ENCODE measurements at places on chromosomes 7 and 10.

GRCh38 chr7:1418505-1419309 is 40.6 kb downstream of the MICALL2 start:
- DNase-seq, result no peak

- DNase-seq, result no peak
Observed at GRCh38 chr10:71575451-71575850, 144.1 kb downstream of the C10orf105 start.

DNA sequence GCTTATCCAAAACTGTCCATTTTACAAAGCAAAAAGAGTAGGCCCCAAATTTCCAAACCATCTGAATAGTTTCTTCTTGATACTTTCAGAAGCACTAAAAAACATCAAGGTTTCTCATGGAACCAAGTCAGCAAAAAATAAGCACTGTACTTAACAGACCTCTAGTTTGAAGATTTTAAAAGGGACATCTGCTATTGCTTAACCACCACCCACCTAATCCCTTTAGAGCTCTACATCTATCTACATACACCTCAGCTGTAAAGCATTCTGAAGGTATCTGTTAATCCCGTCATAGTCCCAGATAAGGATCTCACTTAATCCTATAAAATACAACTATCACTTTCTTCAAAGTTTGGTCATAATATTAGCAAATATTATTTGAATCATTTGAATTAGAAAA is 72.3 kb downstream of the HIBADH start:
- DNase-seq, result no peak

DNA sequence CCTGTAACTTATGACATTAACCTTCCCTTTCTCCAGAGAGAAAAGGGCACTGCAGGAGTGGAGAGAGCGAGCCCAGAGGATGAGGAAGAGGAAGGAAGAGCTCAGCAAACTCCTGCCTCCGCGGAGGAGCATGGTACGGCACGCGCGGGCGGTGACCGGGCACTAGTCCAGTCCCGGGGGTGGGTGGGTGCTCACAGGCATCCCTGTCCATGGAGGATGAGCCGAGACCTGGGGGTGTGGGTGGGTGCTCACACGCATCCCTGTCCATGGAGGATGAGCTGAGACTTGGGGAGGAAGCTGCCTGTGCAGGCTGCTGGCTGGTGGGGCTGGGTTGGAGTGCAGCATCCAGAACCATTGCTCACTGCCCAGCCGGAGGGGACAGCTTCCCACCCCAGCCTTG is 23.8 kb downstream of the LRRC27 start:
- DNase-seq, result no peak

DNA sequence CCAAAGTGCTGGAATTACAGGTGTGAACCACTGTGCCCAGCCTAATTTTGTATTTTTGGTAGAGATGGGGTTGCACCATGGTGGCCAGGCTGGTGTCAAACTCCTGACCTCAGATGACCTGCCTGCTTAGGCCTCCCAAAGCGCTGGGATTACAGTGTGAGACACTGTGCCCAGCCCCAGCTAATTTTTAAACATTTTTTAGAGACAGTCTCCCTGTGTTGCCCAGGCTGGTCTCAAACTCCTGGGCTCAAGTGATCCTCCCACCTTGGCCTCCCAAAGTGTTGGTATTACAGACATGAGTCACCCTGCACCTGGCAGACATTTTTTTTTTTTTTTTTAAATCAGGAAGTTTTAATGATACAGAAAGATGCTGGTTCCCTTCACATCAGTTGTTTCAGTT is 15.5 kb downstream of the DENND10 start:
- no peak for DNase-seq

DNA sequence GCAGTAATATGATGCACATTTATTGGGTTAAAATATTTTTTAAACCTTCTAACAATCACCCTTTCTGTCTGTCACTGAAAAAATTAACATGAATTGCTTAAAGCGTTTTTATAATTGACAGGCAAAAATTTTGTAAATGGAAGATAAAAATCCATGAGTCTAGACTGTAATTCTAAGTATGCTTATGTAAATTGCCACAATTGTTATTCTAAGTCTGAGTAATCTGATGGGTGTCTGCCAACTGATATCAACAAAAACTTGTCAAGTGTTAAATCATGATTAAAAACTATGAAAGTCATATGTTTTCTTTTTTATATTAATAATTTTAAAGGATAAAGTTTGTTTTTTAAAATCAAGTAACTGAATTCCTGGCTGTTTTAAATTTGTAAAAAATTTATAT is 208.2 kb downstream of the CDK14 start:
- no peak for DNase-seq

DNA sequence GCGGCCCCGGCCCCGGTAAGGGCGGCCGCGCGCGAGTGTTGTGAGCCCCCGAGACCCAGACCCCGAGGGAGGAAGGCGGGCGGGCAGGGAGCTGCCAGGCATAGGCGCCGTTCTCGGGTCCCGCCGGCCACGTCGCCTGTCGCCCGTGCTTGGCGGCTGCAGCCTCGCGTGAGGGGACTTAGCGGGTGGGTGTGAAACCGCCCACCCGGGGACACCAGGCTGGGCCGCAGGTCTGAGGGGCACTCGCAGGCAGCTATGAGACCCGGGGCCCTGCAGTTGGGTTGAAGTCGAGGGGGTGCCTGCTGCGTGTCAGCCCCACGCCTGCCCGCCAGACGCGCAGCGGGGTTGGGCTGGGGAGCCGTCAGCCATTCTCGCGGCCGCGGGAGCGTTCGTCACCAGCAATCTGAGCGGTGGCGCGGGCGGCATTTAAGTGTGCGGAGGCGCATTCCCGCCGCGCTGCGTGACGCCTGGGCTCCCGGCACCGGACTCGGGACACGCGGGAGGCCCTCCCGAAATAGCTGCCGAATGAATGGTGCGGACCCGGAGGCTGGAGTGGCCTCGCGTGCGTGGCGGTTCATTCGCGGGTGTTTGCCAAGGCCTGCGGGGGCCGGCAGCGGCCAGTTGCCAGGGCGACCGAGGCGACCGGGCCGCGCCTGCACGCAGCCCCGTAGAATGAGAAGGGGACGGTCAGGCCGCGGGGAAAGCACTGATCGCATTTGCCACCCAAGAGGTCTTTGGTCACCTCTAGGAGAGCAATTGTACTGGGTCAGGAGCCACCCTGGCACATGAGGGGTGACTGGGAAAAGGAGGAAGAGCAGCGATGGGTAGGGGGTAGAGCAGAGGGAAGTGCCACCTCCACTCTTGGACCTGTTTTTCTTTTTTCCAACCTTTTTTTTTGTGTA is 750 bp downstream of the ZNF398 start:
- peak; percentile 63 for DNase-seq

DNA sequence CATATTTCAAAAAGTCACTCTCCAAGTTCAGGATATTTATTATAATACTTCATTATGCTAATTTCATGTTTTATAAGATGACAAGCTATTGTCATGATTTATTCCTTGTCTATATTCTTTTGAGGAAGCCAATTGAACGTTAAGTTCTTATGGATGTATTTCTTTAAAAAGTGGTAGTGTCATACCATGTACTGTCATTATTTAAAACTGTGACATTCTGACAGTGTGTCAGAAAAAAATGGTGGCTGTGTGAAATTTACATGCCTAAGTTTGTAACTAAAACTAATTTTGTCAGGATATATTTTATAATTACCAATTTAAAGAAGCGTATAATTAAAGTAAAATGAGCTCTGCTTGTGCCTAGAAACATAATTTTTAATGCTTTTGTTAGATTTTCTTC is 158.9 kb upstream of the HDAC9 start:
- no peak for DNase-seq

DNA sequence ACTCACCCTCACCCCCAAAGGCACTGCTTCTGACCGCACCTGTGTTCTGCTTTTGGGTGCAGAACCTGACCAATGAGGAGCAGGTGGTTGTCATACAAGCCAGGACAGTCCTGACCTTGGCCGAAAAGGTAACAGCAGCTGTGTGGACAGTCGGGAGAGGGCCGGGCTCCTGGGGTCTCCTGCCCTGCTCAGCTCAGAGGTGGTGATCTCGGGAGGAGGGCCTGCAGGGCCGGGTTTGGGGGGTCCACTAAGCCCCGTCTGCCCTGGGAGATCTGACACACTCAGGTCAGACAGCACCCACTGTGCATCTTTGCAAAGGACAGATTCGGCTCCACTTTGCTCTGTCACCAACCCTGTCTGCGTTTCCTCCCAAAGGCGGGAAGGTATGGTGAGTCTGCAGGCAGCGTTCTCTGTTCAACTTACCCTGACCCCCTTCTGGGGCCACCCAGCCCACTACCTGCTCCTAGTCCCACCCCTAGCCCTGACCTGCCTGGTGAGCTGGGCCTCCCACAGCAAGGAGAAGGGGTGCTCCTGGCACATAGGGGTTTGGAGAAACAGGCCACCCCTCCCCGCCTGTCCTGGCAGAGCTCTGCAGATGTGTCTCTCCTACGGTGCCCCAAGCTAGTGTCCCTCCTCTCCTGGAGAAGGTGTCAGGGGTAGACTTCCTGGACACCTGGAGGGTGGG is 33.7 kb upstream of the DPYSL4 start:
- DNase-seq, result no peak

DNA sequence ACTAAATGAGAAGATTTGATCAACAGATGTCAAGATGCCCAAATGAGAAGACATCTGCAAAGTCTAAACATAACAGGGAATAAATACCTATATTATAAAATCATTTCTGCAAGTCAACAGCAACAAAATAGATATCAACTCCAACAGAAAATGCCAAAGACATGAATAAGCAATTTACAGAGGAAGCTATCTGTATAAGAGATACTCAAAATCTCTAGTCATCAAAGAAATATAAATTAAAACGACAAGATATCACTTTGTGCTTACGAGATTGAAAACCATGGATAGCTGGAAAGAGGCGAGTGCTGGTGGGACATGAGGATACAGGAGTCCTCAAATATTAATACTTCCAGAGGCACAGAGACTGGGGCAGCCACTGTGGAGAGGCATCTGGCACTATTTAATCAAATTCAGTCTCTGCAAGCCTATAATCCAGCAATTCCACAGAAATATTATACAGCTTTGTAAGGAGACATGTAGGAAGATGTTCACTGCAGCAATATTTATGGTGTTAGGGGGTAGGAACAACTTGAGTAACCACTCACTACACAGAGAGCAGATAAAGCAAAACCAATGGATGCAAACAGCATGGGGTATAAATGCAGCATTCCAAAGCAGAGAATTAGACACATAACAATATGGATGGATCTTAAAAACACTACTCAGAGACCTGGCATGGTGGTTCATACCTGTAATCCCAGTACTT is 4.8 kb downstream of the DNMBP start:
- DNase-seq, result no peak

DNA sequence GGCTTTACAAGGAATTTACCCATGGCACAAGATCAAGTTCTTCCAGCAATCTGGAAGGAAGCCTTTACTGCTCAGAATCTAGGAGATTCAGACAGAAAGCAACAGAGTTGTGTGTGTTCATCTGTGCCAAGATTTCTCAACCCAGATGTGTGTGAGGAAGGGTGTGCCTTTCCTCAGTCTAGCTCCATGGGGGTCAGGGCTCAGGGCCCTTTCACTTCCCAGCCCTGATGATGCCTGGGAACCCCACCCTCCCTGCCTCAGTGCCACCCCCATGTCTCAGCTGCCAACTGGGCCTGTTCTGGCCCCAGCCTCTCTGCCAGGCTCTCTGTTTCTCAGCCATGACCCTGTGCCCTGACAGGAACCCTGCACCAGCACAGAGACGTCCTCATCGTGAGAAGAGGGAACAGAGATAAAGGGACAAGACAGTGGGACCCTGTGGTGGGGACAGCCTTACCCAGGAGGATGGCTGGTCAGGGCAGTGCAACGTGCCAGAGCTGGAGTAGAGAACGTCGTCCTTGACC is 102.0 kb downstream of the VIPR2 start:
- DNase-seq, result no peak

- no peak for DNase-seq
Observed at GRCh38 chr7:51321961-51322515, 5.4 kb upstream of the COBL start.

DNA sequence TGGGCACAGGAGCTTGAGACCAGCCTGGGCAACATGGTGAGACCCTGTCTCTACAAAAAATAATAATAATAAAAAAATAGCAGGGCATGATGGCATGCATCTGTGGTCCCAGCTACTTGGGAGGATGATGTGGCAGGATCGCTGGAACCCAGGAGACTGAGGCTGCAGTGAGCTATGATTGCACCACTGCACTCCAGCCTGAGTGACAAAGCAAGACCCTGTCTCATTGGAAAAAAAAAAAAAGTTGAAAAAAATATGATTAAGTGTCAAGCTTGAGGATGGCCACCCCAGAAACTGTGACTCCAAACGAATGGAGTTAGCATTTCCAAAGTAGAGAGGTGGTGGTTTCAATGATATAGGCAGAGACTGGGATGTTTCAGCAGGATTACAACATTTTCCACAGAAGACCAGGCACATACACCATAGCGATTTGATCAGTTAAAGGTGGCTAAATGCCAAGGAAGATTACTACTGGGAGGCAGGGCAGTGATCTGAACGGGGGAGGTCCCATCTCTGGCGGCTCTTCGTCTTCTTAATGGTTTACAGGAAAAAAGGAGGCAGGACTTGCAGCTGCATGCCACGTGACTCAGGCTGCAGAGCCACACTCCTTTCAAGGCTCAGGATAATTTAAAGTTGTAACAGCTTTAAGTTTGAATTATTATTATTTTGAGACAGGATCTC is 250.6 kb upstream of the GALNT17 start:
- DNase-seq, result no peak

DNA sequence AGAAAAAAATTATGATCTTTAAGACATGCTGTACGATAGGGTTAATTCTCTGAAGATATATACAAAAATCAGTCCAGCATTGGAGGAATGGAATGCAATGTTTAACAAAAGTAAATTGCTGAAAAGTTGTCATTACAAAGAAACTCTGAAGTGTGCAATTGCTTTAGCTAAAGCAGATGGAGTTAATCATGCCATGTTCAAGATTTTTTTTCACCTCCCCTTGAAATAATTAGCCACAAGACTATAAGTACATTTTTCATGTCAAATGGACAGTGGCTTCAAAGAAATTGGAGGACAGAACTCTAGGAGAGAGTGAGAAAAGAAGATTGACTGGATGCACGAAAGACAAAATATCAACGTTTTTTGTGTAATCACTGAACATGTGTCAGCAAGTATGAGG is 63.1 kb upstream of the MEOX2 start:
- no peak for DNase-seq

DNA sequence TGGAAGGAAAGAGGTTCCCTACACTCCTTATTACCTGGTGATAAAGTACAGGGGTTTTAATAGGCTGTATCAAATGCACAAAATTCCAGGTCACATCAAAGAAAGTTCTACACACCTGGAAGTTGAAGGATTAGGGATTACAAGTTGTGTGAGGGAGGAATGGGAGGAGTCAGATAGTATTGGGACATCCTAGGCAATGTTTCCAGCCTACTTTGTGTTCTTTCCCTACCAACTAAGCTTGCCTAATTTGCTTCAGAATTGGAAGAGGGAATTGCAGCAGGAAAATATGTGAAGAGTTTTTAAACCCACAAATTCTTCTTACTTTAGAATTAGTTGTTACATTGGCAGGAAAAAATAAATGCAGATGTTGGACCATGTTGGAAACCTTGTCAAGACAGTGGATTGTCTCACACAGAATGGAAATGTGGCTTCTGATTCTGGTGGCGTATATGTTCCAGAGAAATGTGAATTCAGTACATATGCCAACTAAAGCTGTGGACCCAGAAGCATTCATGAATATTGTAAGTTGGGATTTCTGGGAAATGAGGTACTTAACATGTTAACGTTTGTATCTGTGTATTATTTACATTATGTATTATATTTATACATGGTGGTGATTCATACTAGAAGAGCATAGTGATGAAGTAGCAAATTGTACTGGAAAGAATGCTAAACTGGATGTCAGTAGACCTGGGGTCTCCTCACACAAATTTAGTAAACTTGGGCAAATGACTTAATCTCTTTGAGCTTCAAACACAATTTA is at the start of gene LIPM:
Gene LIPM, plus strand, starts transcription at position 208 of the 763 bp plus-strand sequence. Its CDS starts 167 bp downstream, at position 375.
- no peak for DNase-seq

- no peak for DNase-seq
Observed at GRCh38 chr10:103677486-103678177, 177.7 kb downstream of the SH3PXD2A start.

All from HAP-1 (cell line).